Calu3 (cell line): ENCODE measurements at places on chromosomes 4 and X. TPM values are rescaled to one million over a fixed set of nuclear protein-coding genes. Genes with fewer than 3 reads are reported as not detected.

TRIM61 gene
- 0.39 and 0.45 TPM in 2 replicates for total RNA-seq

PORCN gene
- 15.6 and 19.3 TPM in 2 replicates for total RNA-seq

OTC gene
- not detected in 2 replicates for total RNA-seq

OTUD6A gene
- not detected in 2 replicates for total RNA-seq

XAGE1A gene
- total RNA-seq, result not detected in 2 replicates

SH3RF1 gene
- total RNA-seq, result 64.6 and 70.1 TPM in 2 replicates

SMR3B gene
- not detected in 2 replicates for total RNA-seq

RAPGEF2 gene
- 23.8 and 27.9 TPM in 2 replicates for total RNA-seq

FAM156B gene
- 8.4 and 9.3 TPM in 2 replicates for total RNA-seq

NR3C2 gene
- total RNA-seq, result 14.2 and 14.5 TPM in 2 replicates

KLHL13 gene
- 0.64 and 0.95 TPM in 2 replicates for total RNA-seq

PLP1 gene
- not detected in 2 replicates for total RNA-seq

SULT1E1 gene
- 1.9 and 2.4 TPM in 2 replicates for total RNA-seq

STARD8 gene
- 0.45 and 0.47 TPM in 2 replicates for total RNA-seq

AMOT gene
- total RNA-seq, result 10.3 and 16.2 TPM in 2 replicates

CSN3 gene
- 911 and 1,246 TPM in 2 replicates for total RNA-seq

PI4K2B gene
- total RNA-seq, result 13.0 and 13.2 TPM in 2 replicates

MAGEB1 gene
- not detected in 2 replicates for total RNA-seq

ZNF732 gene
- total RNA-seq, result not detected in 2 replicates

CSN1S1 gene
- not detected in 2 replicates for total RNA-seq

PNCK gene
- 1.1 TPM in 1 of 2 replicates, not detected in the other for total RNA-seq

SLC10A6 gene
- total RNA-seq, result not detected in 2 replicates

STBD1 gene
- total RNA-seq, result 3.2 and 5.0 TPM in 2 replicates

ARFIP1 gene
- total RNA-seq, result 35.5 and 38.1 TPM in 2 replicates

CYTL1 gene
- not detected in 2 replicates for total RNA-seq

TLR2 gene
- 7.0 and 10.8 TPM in 2 replicates for total RNA-seq

CT45A3 gene
- total RNA-seq, result not detected in 2 replicates

TMPRSS11F gene
- total RNA-seq, result not detected in 2 replicates

PPP1R2C gene
- not detected in 2 replicates for total RNA-seq

ADAM29 gene
- not detected in 2 replicates for total RNA-seq

ETDC gene
- not detected in 2 replicates for total RNA-seq

PRRG3 gene
- total RNA-seq, result not detected in 2 replicates

SSX3 gene
- not detected in 2 replicates for total RNA-seq

DCAF12L2 gene
- total RNA-seq, result not detected in 2 replicates
